ENCODE measurements at places on chromosomes 13 and 19.

DNA sequence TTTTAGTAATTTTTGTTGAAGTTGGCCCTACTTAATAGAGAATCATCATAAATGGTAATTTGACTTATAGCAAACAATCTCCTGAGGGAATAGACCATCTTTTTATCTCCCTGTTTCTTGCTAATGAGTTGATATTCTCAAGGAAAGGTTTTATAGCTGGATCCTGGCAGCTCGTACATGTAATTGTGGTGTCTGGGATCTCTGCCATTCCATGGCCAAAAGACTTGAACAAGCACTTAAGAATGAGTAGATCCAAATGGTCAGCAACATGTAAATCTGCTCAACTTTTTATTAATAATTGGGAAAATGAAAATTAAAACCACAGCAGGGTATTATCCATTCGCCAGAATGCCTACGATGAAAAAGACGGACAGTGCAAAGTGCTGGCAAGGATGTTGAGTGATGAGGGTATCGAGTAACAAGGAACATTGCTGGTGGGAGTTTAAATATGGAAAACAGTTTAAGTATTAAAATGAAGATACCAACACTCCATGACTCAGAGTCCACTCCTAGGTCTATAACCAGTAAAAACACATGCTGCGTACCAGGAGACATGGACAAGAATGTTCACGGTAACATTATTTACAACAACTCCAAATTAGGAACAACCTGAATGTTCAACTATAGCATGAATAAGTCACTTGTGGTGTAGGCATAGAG, 5.1 kb upstream of the GPR18 start:
- DNase-seq = no peak

GRCh38 chr19:5131506-5132205, 162.7 kb downstream of the KDM4B start:
- peak; percentile 51 for DNase-seq

- no peak for DNase-seq
These were observed 121.1 kb upstream of the SPRY2 start for GRCh38 chr13:80462037-80462436.

DNA sequence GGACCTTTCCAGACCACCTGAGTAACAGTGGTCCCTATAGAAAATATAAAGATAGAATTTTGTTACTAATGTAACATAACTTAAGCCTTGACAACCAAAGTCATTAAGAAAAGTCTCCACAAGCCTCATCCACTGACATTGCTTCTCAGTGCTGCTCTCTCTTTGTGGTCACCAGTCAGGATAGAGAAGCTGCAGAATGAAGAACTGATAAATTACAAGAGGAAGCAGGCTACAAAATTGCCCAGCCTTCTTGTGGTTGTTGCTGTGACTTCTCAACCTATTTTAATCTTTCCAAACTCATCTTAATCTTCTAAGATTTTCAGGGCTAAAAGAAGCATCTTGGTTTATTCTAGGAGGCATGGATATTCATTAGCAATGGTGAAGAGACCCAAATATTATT, 343.8 kb downstream of the MZT1 start:
- no peak for DNase-seq

- peak; percentile 22 for DNase-seq
These were observed 10.3 kb downstream of the TNFSF9 start for GRCh38 chr19:6540918-6541689.
